ENCODE measurements at places on chromosomes 6 and 20. TPM values are rescaled to one million over a fixed set of nuclear protein-coding genes. Genes with fewer than 3 reads are reported as not detected.
A peak's percentile ranks its signal among the peaks of the same experiment; 100 is the strongest.

DNA sequence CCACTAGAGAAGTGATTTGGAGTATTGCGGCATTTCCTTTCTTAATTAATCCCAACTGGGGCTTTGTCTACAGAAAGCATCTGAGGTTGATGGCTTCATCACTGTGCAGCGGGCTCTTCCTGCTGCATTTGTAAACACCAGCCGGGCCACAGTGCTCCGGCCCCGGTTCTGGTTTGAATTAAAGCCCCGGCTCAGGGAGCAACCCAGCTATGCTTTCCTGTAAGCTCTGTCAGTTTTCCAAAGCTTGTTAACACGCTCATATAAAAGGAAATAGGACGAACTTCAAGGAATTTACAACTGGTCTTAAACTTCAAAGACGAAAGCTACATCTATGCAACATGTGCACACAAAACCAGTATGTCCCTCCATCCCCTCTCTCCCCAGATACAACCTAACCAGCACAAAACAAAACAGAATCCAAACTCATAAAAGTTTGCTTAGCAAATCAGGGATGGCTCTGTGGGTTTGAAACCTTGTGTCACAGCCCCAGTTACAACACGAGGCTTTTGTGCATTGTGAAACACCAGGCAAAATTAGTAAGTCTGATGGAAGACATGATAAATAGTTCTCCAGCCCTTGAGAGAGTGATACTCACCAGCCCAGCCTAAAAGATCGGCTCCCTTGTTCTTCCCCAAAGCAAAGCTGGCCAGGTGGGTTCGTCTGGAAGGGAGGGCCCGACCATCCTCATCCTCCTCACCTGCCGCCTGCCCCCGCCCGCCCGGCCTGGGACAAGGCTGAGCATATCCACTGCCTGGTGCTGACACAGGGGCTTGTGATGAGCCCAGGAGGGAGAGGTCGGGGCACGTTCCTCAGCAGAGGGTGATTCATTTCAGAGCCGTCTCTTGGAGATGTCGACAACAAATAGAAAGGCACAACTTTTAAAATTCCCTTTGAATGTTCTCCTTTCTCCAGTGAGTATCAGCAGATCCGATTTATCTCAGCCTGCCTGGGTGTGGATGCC lies 197.9 kb downstream of the TFAP2C start:
- no peaks in the 10 kb centered on the region for H3K36me3 ChIP-seq
- H3K27me3 ChIP-seq, result peaks cover 15% of the 10 kb centered on the region
- no peaks in the 10 kb centered on the region for H3K4me1 ChIP-seq
- no peak for DNase-seq
- H3K4me3 ChIP-seq, result no peak overlapping the region
- H3K27ac ChIP-seq, result no peak overlapping the region

Gene CST2
- not detected for total RNA-seq

DNA sequence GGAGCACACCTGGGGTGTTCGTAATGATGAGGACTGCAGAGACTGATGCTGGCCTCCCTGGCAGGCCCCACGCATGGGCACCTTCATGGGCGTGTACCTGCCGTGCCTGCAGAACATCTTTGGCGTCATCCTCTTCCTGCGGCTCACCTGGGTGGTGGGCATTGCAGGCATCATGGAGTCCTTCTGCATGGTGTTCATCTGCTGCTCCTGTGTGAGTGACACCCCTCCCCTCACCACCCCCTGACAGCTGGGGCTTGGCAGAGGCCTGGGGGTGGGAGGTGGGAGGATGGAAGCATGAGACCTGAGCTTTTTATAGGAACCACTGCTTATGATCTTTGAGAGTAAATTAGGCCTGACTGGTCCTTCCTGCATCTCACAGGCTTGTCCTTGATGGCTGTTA lies 6.7 kb downstream of the SLC12A5 start:
- no peak overlapping the region for H3K4me3 ChIP-seq
- no peaks in the 10 kb centered on the region for H3K36me3 ChIP-seq
- no peak for DNase-seq
- no peak overlapping the region for H3K27ac ChIP-seq

DNA sequence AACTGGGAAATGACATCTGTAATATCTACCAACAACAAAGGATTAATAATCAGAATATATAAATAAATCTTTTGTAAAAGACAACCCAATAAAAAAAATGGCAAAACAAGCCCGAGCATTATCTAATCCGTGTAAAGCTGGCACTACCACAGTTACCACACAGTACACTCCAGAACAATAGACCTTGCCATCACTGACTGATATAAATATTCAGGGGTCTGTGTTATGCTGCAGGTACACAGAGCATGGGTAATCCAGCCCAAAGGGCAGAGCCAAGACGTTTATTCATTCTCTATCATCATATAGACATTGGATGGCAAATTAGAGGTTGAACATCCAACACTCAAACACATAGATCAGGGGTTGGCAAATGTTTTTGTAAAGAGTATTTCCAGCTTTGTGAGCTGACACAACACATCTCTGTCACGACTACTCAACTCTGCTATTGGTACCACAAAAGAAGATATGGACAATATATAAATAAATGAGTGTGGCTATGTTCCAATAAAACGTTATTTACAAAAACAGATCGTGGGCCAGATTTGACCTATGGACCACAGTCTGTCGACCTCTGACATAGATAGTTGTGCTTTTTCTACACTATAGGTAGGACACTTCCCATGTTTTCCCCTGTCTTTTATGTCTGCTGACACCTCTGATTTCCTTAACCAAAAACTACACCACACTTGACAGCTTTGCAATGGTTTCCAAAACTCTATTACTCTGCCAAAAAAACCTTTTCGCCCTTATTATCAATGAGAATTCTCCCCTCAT lies 4.5 kb downstream of the NCOA6 start:
- no peak overlapping the region for H3K27ac ChIP-seq
- H3K4me1 ChIP-seq, result peaks cover 27% of the 10 kb centered on the region
- no peak overlapping the region for H3K4me3 ChIP-seq
- no peaks in the 10 kb centered on the region for H3K27me3 ChIP-seq
- peaks cover 15% of the 10 kb centered on the region for H3K36me3 ChIP-seq
- DNase-seq, result no peak

GRCh38 chr6:53730767-53731166 lies 64.0 kb upstream of the LRRC1 start:
- no peak overlapping the region for H3K27ac ChIP-seq
- DNase-seq, result no peak
- H3K27me3 ChIP-seq, result peaks cover 3% of the 10 kb centered on the region
- peaks cover 57% of the 10 kb centered on the region for H3K4me1 ChIP-seq
- peaks cover 13% of the 10 kb centered on the region for H3K36me3 ChIP-seq
- H3K4me3 ChIP-seq, result no peak overlapping the region

DNA sequence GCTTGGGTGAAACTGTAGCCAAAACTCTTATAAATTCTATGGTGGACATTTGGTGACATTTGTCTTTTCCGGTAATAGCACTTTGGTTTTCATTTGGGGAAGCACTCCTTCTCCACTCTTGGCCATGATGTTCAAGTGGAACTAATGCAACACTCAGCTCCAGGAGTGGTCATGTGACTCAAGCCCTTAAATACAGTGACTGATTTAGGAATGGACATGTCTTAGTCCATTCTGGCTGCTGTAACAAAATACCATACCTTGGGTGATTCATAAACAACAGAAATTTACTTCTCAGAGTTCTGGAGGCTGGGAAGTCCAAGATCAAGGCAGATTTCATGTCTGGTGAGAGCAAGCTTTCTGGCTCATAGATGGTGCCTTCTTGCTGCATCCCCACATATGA lies 10.8 kb upstream of the FKBP1A start:
- peaks cover 11% of the 10 kb centered on the region for H3K4me1 ChIP-seq
- H3K27me3 ChIP-seq, result peaks cover 25% of the 10 kb centered on the region
- H3K36me3 ChIP-seq, result peaks cover 5% of the 10 kb centered on the region
- H3K4me3 ChIP-seq, result no peak overlapping the region
- H3K27ac ChIP-seq, result no peak overlapping the region
- DNase-seq, result peak; percentile 5

GRCh38 chr6:134145786-134146185 lies 93.4 kb upstream of the SLC2A12 start:
- no peak overlapping the region for H3K27ac ChIP-seq
- no peaks in the 10 kb centered on the region for H3K36me3 ChIP-seq
- peaks cover 2% of the 10 kb centered on the region for H3K27me3 ChIP-seq
- no peaks in the 10 kb centered on the region for H3K4me1 ChIP-seq

DNA sequence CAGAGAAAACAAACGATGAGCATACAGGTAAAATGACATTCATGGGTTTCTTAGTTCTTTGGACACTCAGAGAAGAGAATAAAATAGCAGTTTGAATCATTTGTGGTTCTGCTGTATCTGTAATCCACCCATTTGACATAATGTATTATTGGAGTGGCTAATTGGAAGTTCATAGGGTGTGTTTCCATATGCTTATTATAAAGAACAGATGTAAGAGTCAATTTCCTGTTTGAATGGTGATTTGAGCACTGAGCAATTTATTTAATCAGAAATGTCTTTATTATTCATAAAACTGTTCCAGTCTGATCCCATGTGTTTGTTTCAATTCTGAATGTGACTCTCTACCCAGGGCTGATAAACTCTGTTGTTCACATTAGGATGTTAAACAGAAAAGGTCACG lies 939.1 kb downstream of the KIF16B start:
- no peak for DNase-seq
- H3K36me3 ChIP-seq, result no peaks in the 10 kb centered on the region
- H3K27ac ChIP-seq, result no peak overlapping the region

- H3K27ac ChIP-seq, result no peak overlapping the region
- H3K36me3 ChIP-seq, result no peaks in the 10 kb centered on the region
- H3K4me1 ChIP-seq, result no peaks in the 10 kb centered on the region
- no peak for DNase-seq
- no peak overlapping the region for H3K4me3 ChIP-seq
- H3K27me3 ChIP-seq, result no peaks in the 10 kb centered on the region
Measured at GRCh38 chr20:6576726-6577125, 190.8 kb upstream of the BMP2 start.

- no peaks in the 10 kb centered on the region for H3K27me3 ChIP-seq
- no peaks in the 10 kb centered on the region for H3K4me1 ChIP-seq
- no peak overlapping the region for H3K4me3 ChIP-seq
- H3K27ac ChIP-seq, result no peak overlapping the region
Measured at GRCh38 chr20:20568604-20569205, 143.7 kb downstream of the RALGAPA2 start.

Gene LY6G5B
- 22.6 TPM for total RNA-seq

- peaks cover 21% of the 10 kb centered on the region for H3K4me1 ChIP-seq
- H3K27ac ChIP-seq, result no peak overlapping the region
- no peak overlapping the region for H3K4me3 ChIP-seq
Measured at GRCh38 chr6:157772820-157773219, 50.2 kb upstream of the SNX9 start.

All from activated CD8-positive, alpha-beta T cell treated with anti-CD3 and anti-CD28 coated beads, Interleukin-2, amount 10 ng/mL, durations not matched to agents 7 days and 5 days (primary cell).